ENCODE measurements at places on chromosomes 5 and 9. TPM values are rescaled to one million over a fixed set of nuclear protein-coding genes. Genes with fewer than 3 reads are reported as not detected.

The CER1 gene
- not detected for polyA plus RNA-seq

The GRAMD2B gene
- polyA plus RNA-seq: 18.1 TPM

The ZNF608 gene
- polyA plus RNA-seq: 18.2 TPM

The ADAMTS6 gene
- 0.75 TPM for polyA plus RNA-seq

The TICAM2 gene
- 7.2 TPM for polyA plus RNA-seq

The TRIO gene
- polyA plus RNA-seq: 206 TPM

The PGM5 gene
- 49.0 TPM for polyA plus RNA-seq

The SAXO1 gene
- 0.16 TPM for polyA plus RNA-seq

The PCDHAC2 gene
- polyA plus RNA-seq: 1.2 TPM

The PPP2R2B gene
- polyA plus RNA-seq: 2.0 TPM

The WNK2 gene
- polyA plus RNA-seq: 12.2 TPM

The POLK gene
- polyA plus RNA-seq: 27.9 TPM

The OTP gene
- polyA plus RNA-seq: not detected

The SPATA31E1 gene
- not detected for polyA plus RNA-seq

The ESM1 gene
- 4.0 TPM for polyA plus RNA-seq

The TMEFF1 gene
- polyA plus RNA-seq: 2.3 TPM

The HTR1A gene
- not detected for polyA plus RNA-seq

The LRRC70 gene
- 5.1 TPM for polyA plus RNA-seq

The POU5F2 gene
- polyA plus RNA-seq: 0.05 TPM

The GDNF gene
- polyA plus RNA-seq: 6.5 TPM

The RIGI gene
- polyA plus RNA-seq: 7.1 TPM

The CCDC192 gene
- 0.48 TPM for polyA plus RNA-seq

The SMIM33 gene
- polyA plus RNA-seq: not detected

The CDC25C gene
- polyA plus RNA-seq: 4.9 TPM

The SMAD5 gene
- 44.2 TPM for polyA plus RNA-seq

The PKD2L2 gene
- 0.24 TPM for polyA plus RNA-seq

The CTSL gene
- 40.7 TPM for polyA plus RNA-seq

Data from muscle of back (tissue), 13 donors.